ENCODE measurements at places on chromosomes 12 and 14. TPM values are rescaled to one million over a fixed set of nuclear protein-coding genes. Genes with fewer than 3 reads are reported as not detected.

BHLHE41 gene
- not detected for total RNA-seq

WNT1 gene
- total RNA-seq, result not detected

MIP gene
- 0.38 TPM for total RNA-seq

FBLN5 gene
- 0.32 TPM for total RNA-seq

MYRFL gene
- total RNA-seq, result not detected

PLBD2 gene
- total RNA-seq, result 16.8 TPM

ANKS1B gene
- 0.19 TPM for total RNA-seq

TSPAN19 gene
- total RNA-seq, result not detected

PYM1 gene
- 33.2 TPM for total RNA-seq

STAB2 gene
- total RNA-seq, result not detected

TAS2R13 gene
- total RNA-seq, result 0.65 TPM

IGFBP6 gene
- total RNA-seq, result 44.7 TPM

OR4E2 gene
- total RNA-seq, result not detected

TAS2R50 gene
- total RNA-seq, result 1.1 TPM

KCNC2 gene
- total RNA-seq, result 0.32 TPM

TBX5 gene
- not detected for total RNA-seq

ESPL1 gene
- 9.4 TPM for total RNA-seq

NAV3 gene
- total RNA-seq, result 6.3 TPM

HSP90B1 gene
- 582 TPM for total RNA-seq

CISTR gene
- not detected for total RNA-seq
